KBM-7 (cell line): ENCODE measurements at places on chromosomes 13 and 19.

GRCh38 chr13:102852556-102852955, 6.7 kb downstream of the ERCC5 start:
- DNase-seq, result no peak

DNA sequence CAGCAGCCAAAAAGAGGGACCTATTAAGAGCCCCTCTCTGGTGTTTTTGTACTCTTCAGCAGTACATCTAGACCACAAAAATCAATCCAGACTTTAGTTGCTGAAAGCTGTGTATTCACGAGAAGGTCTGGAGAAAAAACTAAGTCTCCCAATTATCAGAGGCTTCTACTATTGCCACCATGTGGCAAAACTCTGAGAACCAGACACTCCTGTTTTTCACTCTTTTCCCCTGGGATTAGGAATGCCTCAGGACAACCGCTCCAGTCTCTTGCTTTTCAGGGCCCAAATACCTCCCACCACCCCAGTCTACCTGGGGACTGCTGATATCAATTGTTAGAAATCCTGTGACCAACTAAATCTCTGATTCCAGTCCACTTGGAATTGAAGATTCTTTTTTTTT, 30.1 kb upstream of the OBI1 start:
- DNase-seq, result no peak

DNA sequence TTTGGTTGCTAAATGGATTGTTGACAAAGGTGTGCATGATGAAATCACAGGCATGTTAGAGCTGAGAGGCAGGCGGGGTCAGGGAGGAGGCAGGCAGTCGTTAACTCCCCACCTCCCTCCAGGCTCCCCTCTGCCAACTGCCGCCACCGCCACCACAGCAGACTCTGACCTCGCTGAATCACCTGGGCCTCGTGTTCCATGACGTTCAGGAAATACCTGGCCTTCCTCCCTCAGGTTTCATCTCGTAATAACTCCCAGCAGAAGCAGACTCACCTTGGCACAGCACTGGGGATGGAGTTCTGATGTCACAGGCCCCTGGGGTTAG, 198.5 kb downstream of the KATNAL1 start:
- no peak for DNase-seq

DNA sequence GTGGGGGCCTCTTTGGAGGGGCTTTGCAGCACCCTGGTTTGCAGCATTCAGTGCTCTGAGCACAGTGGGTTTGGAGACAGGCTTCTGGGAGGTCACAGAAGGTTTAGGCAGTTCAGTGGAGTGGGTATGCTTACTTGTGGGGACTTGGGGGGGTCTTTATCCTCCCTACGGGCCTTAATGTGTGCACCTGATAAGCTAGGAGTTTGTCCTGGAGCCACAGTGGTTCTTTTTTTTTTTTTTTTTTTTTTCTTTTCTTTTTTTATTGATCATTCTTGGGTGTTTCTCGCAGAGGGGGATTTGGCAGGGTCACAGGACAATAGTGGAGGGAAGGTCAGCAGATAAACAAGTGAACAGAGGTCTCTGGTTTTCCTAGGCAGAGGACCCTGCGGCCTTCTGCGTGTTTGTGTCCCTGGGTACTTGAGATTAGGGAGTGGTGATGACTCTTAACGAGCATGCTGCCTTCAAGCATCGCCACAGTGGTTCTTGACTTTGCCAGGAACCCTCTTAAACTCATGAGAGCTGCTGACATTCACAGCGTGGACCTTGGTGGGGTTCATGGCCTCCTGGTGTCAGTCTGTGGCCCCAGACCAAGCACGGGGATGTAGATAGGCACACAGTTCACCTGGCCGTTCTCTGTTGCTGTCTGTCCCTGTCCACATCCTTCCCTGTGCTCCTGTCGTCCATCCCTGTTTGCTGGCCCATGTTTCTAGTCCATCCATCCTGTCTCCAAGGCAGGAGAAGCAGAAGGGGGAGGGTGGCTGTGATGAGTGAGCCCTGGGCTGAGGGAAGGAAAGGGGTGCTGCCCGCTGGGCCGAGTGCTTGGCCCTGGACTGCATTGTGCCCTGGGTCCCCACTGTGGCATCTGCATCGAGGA, 2.7 kb downstream of the EGLN2 start:
- DNase-seq, result no peak

DNA sequence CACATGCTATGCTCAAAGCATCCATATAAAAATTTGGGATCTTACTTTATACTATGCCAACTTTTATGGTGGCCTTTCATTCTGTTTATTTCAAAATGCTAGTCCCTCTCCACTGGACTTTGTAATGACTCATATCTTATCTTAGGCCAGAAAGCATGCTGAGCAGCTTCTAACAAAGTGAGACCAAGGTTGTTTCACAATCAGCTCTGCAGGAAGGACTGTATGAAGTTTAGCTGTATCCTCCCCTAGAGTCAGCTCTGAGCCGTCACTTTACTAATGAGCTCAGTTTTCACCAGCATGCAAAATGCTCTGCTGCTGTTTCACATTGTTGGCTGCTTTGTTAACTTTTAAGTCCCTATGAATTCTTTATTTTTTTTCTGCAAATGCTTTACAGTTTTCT, 1608.8 kb downstream of the OLFM4 start:
- no peak for DNase-seq

DNA sequence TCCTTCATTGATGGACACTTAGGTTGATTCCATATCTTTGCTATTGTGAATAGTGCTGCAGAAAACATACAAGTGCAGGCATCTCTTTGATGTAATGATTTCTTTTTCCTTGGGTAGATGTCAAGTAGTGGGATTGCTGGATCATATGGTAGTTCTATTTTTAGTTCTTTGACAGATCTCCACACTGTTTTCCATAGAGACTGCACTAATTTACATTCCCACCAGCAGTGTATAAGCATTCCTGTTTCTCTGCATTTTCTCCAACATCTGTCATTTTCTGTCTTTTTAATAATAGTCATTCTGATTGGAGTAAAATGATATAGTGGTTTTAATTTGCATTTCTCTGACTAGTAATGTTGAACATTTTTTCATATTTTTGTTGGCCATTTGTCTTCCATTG, 116.7 kb downstream of the LMO7 start:
- no peak for DNase-seq

DNA sequence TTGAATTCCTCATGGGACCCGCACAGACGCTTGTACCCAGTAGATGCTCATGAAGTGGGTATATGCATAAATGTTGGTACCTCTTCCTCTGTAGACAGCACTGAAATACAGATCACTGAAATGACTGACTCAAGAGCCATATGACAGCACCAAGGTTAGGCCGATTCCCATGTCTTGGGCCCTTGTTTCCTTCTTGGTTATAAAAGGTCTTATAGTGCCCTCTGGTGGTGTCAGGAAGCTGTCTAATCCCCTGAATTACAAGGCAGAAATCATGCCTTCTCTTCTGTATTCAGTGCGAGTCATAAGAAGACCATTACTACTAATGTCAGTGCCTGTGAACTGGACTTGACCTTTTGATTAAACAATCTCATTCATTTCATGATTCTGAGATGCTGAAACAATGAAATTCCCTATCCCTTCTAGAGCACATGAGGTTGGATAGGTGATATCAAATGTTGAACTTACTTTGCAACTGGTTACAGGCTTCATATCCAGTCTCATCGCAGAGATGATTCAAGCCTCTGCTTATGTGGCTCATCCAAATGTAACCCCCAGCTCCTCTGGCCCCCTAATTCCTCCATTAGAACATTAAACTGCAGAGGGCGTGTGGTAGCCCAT, 59.7 kb downstream of the SPATA13 start:
- DNase-seq, result peak; percentile 80

GRCh38 chr13:79972066-79972569, 368.8 kb downstream of the SPRY2 start:
- DNase-seq, result no peak
